ENCODE measurements at places on chromosomes 16 and 17.
A peak's percentile ranks its signal among the peaks of the same experiment; 100 is the strongest.

DNA sequence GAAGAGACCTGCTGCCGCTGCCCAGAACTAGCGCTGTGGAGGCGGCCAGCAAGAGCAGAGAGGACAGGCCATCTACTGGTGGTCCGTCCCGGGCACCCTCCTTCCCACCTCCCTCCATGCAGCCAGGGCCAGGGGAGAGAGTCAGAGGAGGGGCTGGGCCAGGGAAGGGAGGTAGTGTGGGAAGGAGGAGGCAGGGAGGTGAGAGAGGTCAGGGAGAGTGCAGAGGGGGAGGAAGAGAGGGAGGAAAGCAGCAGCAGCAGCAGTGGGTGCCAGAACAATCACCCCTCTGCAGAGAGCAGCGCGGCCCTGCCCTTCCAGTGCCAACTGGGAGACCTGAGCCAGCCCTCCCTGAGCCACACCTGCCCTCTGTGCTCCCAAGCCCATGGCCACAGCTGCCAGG, 6.6 kb downstream of the C16orf95 start:
- DNase-seq = no peak

- DNase-seq = no peak
Measured at GRCh38 chr17:10894220-10894619, 56.3 kb upstream of the PIRT start.

GRCh38 chr17:65593092-65593854, 31.8 kb upstream of the AXIN2 start:
- DNase-seq = no peak

GRCh38 chr16:54542805-54543505, 256.4 kb upstream of the IRX3 start:
- DNase-seq = no peak

- no peak for DNase-seq
Measured at GRCh38 chr17:55056526-55056925, 88.0 kb downstream of the STXBP4 start.

- no peak for DNase-seq
Measured at GRCh38 chr17:74822939-74823367, 36.7 kb downstream of the GRIN2C start.

DNA sequence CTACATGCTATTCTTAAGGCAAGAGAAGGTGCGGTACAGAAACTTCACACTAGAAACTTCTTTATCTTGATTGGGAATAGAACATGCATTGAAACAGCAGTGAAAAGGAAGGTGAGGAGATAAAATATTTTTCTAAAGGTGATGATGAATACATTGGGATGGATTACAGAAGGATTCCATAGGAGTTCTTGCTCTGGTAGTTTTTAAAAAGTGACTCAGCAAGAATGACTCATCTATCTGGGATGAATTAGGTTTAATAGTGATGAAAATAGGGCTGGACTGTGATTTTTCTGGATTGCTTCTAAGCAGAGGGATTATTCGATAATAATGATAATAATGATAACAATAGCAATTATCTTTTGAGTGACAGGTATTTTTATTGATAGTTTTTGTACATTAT, 65.6 kb upstream of the HS3ST4 start:
- no peak for DNase-seq

- no peak for DNase-seq
Measured at GRCh38 chr17:57289613-57290012, 33.3 kb downstream of the MSI2 start.

- no peak for DNase-seq
Measured at GRCh38 chr16:51713502-51713901, 562.4 kb upstream of the SALL1 start.

DNA sequence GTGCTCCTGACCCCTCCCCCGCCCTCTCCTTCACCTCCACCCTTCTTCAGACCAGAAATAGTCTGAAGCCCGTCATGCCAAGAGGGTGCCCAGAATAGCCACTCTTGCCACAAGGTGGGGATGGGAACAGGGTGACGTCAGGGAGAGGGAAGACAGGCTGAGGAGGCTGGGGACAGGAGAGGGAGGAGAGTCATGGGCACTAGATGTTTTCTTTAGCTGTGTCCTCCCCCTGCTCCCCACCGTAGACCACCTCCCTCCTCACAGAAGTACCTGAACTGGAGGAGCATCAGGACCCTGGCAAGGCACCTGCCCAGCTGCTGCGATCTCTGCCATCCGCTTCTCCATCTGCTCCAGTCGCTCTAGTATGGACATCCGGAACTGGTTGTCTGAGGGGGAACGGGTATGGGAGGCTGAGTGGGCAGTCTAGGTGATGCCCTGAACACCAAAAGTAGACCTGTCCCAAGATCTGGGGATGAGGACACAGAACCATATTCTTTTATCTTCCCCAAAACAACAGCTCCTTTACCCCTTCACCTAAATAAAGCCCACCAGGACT, 6.6 kb upstream of the SPAG7 start:
- DNase-seq = no peak

DNA sequence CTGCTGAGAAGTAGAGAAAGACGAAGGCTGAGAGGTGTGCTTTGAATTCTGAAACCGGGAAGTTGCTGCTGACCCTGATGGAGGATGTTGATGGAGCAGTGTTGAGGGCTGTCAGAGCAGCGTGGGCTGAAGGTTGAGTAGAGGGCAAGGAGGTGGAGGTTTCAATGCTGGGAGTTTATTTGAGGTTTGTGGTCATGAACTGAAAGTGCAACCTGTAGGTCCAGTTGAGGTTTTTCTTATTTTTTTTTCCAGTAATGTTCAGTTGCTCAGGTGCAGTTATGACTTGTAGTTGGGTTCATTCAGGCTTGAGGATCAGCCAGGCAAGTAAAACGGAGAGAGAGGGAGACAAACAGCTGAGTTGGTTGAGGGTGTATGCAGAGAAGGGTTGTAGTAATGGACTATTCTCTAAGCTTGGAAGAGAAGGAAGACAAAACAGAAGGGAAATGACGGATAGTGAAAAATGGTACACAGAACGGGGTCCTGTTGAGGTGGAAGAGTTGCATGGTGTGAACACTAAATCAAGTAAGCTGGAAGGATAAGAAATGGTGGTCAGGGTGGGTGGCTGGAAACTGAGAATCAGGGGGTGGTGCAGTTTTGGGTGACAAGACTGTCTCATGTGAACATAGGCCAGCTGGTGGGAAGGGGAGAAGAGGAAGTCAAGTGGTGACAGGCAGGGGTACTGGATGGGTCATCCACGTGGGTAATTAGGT, 8.7 kb upstream of the UBE2G1 start:
- DNase-seq = peak; percentile 16

GRCh38 chr16:89233678-89234490, 16.4 kb downstream of the ZNF778 start:
- no peak for DNase-seq

- DNase-seq = no peak
Measured at GRCh38 chr17:29954405-29954804, 13.0 kb downstream of the EFCAB5 start.

- no peak for DNase-seq
Measured at GRCh38 chr16:23029733-23030420, 119.4 kb downstream of the USP31 start.

GRCh38 chr16:1518626-1519135, 14.8 kb upstream of the TMEM204 start:
- DNase-seq = no peak

DNA sequence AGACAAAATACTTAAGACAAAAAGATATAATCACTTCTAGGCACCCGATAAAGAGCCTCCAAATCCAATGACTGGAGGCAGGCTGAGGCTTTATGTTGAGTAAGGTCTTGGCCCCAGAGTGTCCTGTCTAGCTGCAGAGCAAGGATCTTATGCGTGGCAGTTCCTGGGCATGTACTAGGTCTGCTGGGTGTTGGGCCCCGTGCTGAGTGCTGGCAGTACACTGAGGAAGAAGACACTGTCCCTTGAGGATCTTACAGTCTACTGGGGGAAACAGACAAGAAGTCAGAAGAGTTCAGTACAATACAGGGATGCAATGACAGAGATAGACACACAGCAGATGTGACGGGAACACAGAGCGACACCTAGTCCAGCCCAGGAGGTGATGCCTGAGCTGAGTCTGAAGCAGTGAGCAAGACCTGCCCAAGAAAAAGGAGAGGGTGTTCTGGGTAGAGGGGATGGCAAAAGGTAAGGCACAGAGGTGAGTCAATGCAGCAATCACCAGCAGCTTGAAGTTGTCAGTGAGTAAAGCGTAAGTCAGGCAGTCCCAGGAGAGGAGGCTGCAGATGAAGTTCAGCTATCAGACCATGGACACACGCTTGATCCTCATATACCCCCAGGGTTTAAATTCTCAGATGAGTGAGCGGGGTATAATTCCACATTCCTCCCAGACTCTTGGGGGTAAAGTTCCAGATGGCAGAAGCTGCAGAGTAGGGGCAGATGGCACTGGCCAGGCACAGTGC, 18.1 kb downstream of the MAP3K14 start:
- DNase-seq = no peak

GRCh38 chr16:66894948-66895688, 14.8 kb downstream of the PDP2 start:
- DNase-seq = peak; percentile 10

DNA sequence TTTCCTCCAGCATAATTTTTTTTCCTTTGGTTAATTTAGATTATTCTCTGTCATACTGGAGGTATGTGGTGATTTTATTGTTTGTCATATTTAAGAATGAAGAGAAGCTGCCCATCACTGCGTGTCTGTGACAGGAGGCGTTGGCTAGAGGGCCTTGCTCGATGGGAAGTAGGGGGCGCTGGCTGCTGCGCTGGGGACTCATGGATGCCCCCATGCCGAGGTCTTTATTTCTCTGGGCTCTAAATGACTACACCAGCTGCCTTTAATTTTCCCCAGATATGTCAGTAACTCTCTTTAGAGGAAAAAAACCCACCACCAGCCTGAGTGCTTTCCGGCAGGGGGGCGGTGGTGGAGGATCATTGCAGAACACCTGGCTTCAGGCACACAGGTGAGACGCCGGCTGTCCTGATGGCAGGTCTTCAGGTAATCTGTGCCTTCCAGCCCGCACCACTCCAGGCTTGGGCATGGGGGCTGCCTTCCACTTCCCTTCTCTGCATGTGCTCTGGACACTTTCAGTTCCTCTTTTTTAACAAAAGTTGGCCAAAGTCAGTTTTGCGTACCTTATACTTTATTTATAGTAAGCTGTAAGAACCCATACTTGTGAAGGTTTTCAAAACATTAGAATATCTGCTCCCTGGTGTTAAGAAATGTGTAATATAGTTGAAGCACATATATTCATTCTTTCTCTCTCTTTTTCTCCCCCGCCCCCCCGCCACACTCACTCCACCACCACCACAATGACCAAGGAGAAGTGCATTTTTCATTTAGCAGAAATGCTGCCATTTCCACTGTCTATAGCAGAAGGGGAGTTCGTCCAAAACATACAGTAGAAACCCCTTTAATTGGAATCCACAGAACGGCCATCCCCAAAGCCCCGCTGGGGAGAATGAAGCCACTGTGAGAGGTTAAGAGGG, 192.7 kb downstream of the RPTOR start:
- DNase-seq = no peak

DNA sequence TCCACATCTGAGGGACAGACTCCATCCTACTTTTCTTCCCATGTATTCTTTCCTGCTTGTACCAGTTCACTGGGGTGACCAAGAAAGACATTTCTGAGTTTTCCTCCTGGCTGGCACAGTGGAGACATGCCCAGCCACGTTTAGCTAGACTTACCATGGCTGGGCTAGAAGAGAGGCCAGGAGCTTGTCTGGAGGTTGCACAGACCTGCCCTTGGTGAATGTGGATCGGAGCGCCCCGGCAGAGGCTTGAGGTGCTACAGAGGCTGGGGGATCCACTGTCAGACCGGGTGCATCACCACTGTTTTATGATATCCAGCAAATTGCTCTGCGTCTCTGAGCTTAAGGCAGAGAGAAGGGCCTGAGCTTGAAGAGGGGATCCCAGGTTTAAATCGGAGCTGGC, 3.5 kb downstream of the IL4R start:
- no peak for DNase-seq

GRCh38 chr17:38338053-38338452, 5.7 kb downstream of the GPR179 start:
- DNase-seq = no peak

DNA sequence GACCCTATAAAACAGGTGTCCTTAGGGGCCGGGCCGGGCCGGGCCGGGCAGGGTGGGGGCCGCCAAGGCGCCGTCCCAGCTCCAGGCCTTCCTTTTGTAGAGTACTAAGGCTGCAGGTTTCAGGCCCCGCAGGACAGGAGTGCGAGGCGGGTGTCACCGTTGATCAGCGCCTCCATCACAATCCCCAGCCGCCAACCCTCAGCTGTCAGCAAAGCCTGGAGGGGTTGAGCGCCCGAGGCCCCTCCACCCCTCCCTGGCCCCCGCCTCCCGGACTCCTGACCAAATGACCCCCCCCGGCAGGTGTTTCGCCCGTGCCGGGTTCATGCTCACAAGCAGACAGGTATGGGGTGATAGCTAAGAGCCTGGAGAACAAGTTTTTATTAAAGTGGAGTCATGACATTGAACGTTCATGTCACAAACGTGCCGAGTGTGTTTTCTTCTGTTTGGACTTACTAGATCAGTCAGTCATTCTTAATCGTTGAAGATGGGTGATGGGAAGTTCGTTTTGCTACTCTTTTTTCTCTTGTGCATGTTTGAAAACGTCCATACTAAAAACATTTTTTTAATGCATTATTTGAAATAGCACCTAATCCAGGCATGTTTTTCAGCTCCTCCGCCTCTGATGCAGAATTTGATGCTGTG, 534 bp downstream of the ARL2BP start:
- DNase-seq = no peak

- no peak for DNase-seq
Measured at GRCh38 chr16:74718140-74718539, 17.5 kb upstream of the MLKL start.

- DNase-seq = no peak
Measured at GRCh38 chr17:65900216-65900615, 291.7 kb downstream of the CEP112 start.

DNA sequence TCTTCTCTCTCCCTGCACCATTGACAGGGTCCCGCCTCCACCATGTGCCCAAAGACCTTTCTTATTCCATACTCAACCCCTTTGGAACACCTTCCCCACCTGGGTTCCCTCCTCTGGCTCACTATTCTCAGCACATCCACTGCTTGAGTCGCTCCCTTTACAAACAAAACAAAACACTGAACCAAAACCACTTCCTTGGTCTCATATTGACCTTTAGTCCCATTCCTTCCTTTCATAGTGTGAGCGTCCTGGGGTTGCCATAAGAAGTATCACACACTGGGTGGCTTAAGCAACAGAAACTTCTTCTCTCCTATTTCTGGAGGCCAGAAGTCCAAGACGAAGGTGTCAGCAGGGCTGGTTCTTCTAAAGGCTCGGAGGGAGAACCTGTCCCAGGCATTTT, 6.1 kb upstream of the TNRC6C start:
- no peak for DNase-seq
